ENCODE measurements at places on chromosomes 1 and 21.

DNA sequence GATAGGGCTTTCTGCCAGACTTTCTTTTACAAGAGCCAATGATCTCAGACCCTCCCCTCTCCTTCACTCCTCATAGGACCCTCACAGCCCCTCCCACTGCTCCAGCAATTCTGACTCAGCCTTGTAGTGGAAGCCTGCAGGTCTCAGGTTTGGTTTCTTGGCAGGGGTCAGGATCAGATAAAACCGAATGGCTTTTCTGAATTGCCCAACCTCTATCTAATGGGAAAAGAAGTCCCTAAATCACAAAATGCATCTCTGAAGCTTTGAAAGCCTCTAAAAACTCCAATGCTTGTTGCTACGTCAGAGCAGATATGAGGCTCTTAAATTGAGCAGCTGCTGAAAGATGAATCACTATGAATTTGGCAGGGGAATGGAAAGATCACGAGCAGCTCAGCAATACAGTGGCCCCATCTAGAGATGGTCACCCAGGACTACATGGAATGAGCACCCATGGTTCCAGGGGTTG is 74.5 kb downstream of the NID1 start:
- no peak for DNase-seq

DNA sequence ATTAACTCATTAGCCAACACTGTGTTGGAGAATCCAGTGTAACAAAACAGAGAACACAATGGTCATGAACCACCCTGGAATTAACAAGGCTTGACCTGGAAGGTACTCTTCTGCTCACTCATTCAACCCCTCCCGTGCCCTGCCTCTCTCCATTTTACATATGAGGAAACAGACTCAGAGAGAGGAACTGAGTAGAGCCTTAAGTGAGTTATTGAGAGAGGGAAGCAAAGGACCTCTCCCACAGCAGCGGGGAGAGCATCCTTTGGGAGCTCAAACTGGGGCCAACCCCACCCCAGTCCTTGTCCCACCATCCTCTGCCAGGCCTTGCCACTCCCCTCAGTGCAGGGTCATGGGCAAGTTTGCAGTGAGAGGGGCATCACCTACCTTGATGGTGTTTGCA is 1.4 kb downstream of the S100A12 start:
- no peak for DNase-seq

GRCh38 chr1:70033936-70034335 is 171.4 kb downstream of the LRRC40 start:
- no peak for DNase-seq

- no peak for DNase-seq
Observed at GRCh38 chr1:51070640-51071039, 31.4 kb upstream of the C1orf185 start.

DNA sequence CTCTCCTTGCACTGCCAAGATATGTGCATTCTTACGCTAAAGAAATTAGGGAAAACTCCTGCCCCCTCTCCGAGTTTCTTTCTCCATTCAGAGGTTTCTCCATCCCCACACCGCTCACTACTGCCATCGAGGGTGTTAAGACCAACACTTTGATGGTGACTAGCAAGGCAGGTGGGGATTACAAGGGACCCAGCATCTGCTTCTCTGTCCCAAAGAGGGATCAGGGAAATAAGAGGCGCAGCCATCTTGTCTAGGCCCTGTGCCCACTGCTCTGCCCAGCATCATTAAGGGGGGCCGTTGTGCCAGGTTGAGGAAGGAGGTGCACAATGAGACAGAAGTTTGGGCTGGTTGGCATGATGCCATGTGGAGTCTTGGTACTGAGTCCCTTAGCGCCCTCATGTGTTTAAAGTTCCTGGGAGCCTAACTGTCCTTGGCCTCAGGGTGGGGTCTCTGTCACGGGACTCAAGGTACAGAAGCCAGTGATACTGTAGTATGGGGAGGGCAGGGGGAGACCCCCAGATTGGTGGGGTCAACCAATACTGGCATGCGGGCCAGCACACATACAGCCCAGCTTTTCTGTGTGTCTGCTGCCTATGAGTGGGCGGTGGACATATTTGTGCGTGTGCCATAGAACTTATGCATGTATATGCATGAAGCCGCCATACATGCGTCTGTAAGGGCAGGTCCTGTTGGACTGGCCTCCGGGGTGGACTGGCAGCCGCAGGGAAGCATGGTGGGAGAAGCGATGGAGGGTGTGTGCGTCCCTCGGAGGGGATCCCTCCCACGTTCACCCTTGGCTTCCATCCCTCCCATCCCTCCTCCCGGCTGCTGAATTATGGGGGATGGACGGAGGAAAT is 5.5 kb downstream of the EFNA3 start:
- DNase-seq: no peak

GRCh38 chr1:175217721-175218531 is 25.4 kb upstream of the KIAA0040 start:
- DNase-seq: no peak

DNA sequence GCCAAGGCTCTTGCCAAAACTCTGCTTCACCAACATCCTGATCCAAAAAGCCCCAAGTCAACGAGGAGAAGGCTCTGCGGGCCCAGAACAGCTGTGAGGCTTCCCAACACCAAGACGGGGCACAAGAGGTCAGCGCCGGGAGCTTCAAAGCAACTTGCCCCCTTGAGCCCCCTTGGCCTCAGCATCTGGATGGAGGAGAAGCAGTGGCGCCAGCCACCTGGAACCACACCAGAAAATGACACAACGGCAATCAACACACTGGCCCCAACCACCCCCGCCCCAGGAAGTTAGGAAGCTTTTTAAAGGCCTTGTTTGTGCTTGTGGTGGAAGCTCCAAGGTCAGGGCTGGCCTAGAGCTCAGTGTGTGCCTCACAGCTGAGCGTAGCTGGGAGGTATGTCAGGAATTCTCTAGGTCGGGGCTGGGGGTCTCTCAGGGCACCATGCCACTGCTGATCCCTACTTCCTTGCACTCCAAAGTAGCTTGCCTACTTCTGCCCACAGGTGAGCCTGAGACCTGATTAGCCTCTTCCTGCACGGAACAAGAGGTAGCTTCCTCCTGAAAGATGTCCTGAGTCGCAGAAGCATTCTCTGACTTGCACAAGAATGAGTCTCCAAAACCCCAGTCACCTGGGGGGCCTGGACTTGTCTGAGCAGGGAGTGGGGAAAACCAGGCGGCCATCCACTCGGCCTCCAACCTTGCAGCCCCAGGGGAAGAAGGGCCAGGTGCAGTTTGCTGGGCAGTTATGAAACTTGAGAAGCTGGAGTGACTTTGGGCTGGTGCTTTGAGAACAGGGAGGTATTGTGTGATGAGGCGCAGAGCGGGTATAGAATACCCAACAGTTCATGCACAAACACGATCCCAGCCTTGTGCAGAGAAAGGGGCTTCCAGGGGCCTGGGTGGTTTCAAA is 9.7 kb upstream of the SRP9 start:
- DNase-seq: peak; percentile 33

GRCh38 chr1:181128592-181129497 is 40.3 kb downstream of the IER5 start:
- peak; percentile 57 for DNase-seq

DNA sequence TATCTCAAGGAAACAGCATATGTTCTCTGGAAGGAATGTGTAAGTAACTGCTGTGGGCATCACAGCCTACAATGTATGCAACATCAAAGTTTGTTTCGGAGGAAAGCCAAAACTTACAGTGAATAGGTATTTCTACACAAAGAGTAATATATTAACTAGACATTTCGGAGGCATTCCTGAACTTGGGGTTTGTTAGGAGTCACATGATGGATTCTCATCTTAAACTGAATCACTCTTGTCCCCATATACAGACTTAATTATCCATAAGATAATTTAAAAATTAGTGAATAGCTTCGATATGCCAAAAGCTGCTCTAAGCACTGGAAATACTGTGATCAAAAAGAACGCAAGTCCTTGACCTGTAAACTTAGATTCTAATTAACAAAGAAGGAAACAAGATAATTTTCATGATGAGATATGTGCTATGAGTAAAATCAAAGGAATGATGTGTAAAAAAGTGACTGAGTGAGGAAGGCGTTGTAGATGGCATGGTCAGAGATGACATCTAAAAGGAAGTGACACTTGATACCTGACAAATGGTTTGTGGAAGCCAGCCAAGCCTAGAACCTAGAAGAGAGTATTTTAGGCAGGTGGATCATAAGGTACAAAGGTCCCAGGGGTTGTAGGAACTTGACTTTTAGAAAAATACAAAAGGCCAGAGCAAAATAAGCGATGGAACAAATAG is 273.1 kb downstream of the MRPL39 start:
- no peak for DNase-seq

- DNase-seq: no peak
Observed at GRCh38 chr1:207779008-207779407, 27.2 kb downstream of the CD46 start.

DNA sequence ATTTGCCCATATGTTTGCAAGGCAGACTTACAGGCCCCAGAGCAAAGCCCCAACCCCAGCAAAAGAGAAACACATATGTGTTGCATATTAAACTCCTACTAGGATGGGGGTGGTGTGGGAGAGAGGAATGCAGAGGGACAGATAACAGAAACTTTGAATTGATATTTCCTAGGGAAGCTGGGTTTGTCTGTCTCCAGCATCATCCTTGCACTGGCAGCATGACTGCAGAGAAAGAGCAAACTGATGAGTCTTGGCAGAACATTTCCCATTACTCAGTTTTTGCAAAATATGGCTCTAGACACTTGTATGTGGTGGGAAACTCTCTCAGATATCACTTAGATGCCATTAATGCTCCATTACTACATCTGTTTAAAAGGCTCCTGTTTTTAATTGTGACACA is 43.8 kb upstream of the MARK1 start:
- DNase-seq: no peak

DNA sequence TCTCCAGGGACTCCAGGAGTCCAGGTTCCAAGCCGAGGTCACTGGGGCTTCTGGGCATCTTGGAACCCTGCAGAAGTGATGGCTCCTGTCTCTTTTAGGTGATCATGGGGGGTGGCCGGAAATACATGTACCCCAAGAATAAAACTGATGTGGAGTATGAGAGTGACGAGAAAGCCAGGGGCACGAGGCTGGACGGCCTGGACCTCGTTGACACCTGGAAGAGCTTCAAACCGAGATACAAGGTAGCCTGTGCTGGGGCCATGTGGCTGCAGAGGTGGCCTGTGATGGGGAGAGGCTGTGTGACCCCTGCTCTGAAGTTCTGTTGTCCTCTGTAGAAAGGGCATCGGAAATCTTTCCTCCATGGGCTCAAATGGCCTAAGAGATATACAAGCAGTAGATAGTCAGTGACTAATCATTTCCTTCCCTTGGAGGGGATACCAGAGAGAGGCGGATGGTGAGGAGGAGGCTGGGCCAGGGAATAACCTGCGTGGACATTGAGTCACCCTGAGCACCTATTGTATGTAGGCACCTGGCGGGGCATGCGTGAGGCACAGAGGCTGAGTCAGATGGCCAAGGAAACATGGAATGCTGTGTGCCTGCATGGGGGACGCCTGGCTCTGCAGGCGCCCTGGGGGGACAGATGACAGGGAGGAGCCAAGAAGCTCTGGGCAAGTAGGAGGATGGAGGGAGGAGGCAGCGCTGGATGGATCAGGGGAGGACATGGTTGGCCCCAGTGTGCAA is 59.0 kb downstream of the ALPL start:
- DNase-seq: no peak

GRCh38 chr1:176391621-176392020 is 71.4 kb upstream of the PAPPA2 start:
- peak; percentile 5 for DNase-seq

DNA sequence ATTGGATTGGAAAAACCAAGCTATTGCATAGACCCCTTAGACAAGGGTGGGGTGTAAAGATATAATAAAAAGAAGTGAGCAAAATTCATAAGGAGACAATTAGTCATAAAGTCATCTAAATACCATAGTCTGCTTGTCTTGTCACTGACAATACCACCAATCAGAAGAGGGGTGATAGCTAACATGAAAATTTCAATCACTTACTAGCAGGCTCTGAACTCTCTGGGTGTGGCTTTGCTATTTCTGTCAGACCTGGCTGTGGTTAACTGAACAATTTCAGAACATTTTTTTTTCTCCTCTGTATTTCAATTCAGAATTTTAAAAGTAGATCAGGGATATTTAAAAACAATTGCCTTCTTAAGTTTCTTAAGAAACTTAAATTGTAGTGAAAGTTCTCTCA is 158.5 kb upstream of the PRMT6 start:
- no peak for DNase-seq

DNA sequence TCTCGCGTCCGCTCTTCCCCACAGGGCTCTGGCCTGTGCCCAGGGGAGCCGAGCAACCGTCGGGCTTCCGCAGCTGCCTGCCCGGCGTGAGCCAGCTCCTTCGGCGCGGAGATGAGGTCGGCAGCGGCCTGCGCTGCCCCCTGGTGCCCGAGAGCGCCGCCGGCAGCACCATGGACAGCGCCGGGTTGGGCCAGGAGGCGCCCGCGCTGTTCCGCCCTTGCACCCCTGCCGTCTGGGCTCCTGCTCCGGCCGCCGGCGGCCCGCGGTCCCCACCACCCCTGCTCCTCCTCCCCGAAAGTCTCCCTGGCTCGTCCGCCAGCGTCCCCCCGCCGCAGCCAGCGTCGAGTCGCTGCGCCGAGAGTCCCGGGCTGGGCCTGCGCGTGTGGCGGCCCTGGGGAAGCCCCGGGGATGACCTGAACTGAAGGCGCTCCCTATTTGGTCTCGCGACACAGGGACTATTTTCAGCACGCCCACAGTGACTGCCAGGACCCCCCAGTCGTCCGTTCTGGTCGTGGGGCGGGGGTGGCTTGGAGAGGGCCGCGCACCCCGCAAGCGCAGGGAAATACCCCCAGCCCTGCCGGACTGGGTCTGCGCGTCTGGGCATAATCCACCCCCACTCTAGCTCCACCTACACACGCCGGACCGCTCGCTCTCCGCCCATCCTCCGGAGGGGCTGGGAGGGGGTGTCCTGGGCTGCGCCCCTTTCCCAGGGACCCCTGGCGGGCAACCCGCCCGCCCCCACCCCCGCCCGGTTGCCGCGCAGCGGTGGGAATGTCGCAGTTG is 1.3 kb downstream of the HES3 start:
- DNase-seq: peak; percentile 95

DNA sequence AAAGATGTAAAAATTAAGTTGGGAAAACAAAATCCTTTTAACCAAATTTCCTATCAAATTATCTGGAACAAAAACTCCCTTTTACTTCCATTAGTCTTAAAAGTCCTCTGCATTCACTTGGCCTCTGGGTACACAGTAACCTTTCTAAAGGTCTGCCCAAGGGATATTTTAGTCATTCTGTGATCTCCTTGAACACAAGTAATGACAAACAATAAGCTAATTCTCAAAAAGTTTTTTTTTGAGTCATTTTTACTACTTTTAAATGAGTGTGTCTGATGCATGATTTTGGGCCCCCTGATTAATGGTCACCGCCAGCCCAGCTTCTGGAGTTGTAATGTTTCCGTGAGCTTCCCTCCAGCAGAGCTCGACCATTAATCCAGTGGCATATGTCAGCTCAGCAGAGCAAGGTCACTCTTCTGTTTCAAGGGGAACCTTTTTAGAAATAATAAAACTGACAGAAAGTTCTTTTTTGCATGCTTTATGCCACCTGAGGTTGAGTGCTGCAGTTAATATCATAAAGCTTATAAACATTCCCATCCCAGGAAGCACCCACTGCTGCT is 14.3 kb downstream of the SAMSN1 start:
- DNase-seq: no peak

GRCh38 chr1:25705699-25706098 is 89.1 kb downstream of the MAN1C1 start:
- DNase-seq: no peak

GRCh38 chr1:46274225-46275029 is 26.9 kb downstream of the RAD54L start:
- DNase-seq: no peak

GRCh38 chr1:151958959-151959358 is 34.7 kb downstream of the S100A10 start:
- DNase-seq: no peak

Measured in stomach (tissue), 19 donors.